Stomach (tissue), 19 donors: ENCODE measurements at places on chromosomes 2 and 18. TPM values are rescaled to one million over a fixed set of nuclear protein-coding genes. Genes with fewer than 3 reads are reported as not detected.

DOK6 gene
- total RNA-seq: 1.2 TPM

NCKAP5 gene
- 5.5 TPM for total RNA-seq

KIF1A gene
- 3.9 TPM for total RNA-seq

LCT gene
- total RNA-seq: not detected

GRCh38 chr2:27772804-27773203 is 1.3 kb downstream of the MRPL33 start:
- no peaks in the 10 kb centered on the region for H3K27me3 ChIP-seq
- H3K27ac ChIP-seq: peak overlapping the region; percentile 95
- H3K4me3 ChIP-seq: no peak overlapping the region

- H3K27me3 ChIP-seq: peaks cover 1% of the 10 kb centered on the region
- no peak for DNase-seq
- H3K27ac ChIP-seq: no peak overlapping the region
- no peaks in the 10 kb centered on the region for H3K4me1 ChIP-seq
- no peak overlapping the region for H3K4me3 ChIP-seq
- no peaks in the 10 kb centered on the region for H3K36me3 ChIP-seq
Observed at GRCh38 chr2:70418514-70418913, 116.6 kb upstream of the FAM136A start.

- DNase-seq: no peak
- peaks cover 98% of the 10 kb centered on the region for H3K27me3 ChIP-seq
- peak overlapping the region; percentile 42 for H3K4me3 ChIP-seq
- no peak overlapping the region for H3K27ac ChIP-seq
- no peaks in the 10 kb centered on the region for H3K36me3 ChIP-seq
Observed at GRCh38 chr2:222294996-222295367, 3.8 kb downstream of the PAX3 start.

DNA sequence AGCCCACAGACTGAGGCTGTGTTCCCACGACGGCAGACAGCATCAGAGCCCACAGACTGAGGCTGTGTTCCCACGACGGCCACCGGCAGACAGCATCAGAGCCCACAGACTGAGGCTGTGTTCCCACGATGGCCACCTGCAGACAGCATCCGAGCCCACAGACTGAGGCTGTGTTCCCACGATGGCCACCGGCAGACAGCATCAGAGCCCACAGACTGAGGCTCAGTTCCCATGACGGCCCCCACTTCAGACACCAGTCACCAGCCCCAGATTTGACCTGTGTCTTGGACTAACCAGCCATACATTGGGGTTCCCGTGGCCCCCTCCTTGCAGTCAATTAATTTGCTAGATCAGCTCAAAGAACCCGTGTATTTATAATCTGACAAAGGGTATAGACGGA is 57.8 kb upstream of the SNTG2 start:
- H3K27ac ChIP-seq: no peak overlapping the region
- DNase-seq: no peak
- H3K4me1 ChIP-seq: no peaks in the 10 kb centered on the region

DNA sequence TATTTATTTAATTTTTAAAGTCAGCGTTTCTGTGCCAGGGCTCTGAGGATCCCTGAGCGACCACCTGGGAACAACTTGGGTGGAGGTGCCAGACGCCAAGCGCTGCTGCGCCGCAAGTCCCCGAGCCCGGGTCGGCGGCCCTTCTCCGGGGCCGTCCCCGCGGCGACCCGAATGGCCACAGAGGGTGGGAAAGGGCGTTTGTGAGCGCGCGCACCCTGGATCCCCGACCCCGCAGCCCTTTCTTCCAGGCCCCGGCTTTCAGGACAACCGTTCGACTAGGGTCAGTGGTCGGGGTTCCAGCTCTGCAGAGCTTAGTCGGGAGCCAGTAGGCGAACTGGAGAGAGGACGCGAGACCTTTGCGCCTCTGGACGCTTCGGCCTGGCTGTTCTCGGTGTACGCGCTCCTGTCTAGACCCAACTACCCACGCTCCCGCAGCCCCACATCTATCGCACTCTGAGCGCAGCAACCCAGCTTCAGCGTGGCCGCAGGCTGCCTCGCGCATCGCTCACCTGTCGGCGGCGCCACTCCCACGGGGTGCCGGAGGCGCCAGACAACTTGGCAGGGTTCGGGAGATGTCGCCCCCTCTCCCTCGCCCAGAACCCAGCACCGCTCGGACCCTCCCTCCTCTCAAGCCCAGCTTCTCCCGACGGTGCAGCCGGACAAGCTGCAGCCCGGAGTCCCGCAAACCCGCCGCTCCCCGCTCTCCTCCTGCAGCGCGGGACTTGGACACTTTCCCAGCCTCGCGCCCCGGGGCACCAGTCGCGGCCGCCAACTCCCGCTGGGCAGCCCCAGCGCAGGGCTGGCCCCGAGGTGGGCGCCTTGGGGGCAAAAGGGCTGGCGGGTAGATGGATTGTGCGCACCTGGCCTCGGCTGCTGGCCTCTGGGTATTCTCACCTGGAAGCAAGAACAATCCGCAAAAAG is 758 bp downstream of the LYPD1 start:
- no peaks in the 10 kb centered on the region for H3K36me3 ChIP-seq
- no peak overlapping the region for H3K27ac ChIP-seq
- H3K4me3 ChIP-seq: peak overlapping the region; percentile 74
- H3K27me3 ChIP-seq: peaks cover 10% of the 10 kb centered on the region
- DNase-seq: no peak

DNA sequence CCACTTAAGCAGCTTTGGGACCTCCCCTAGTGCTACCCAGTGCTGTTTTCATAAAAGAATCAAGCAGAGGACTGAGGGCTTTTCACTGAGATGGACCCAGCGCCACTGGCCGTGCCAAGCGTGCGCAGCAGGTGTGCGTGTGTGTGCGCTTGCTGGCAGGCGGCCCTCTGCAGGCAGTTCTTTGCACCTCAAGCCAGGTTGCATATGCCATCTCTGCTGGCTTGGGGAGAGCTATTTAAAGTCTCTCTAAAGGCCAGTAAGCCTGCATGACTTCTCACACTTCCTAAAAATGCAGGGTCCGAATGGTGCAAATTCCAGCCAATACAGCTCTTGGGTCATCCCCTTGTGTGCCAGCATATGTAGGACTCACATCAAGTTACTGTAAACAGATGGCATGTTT is 255.5 kb downstream of the RNF152 start:
- H3K4me1 ChIP-seq: peaks cover 34% of the 10 kb centered on the region
- DNase-seq: peak; percentile 83
- H3K4me3 ChIP-seq: no peak overlapping the region

DNA sequence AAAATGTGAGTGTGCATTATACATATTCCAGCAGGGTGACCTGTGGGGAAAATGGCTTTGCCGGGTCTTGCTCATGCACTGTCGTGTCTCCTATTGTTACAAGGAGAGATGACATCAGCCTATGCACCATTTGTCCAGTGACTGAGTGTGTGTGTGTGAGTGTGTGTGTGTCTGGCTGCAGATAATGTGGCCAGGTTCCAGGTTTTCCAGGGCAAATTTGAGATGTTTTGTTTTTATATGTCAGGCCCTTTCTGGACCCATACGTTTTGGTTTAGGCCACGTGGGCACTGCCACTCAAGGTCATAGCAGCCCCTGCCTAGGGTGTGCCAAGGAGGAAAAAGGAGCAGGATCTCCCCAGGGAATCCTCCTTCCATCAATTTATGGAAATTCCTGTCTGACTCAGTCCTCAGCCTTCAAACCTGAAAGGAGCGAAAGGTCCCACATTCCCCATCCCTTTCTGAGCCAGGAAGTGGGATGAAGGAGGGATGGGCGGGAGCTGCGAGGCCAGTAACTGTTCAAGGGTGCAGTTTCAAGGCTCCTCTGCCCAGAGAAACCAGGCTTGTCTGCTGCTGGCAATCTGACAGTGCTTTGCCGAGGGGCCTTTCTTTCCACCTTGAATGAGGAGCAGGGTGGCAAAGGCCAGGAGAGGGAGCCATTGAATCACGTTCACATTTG is 93.0 kb upstream of the SMAD2 start:
- peak; percentile 80 for DNase-seq
- no peaks in the 10 kb centered on the region for H3K4me1 ChIP-seq
- no peak overlapping the region for H3K4me3 ChIP-seq
- no peaks in the 10 kb centered on the region for H3K36me3 ChIP-seq

DNA sequence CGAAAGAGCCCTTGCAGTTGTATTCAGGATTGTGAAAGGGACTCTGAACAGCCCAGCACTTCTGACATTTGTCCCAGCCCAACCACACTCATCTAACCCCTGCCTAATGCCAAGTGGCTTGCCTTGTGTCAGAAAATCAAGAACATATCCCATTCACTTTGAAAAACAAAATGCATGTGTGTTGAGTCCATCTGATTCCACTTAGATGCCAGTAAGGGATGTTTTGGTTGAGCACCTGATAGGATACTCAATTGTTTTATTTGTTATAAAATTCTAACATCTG is 776.8 kb downstream of the BCL11A start:
- no peaks in the 10 kb centered on the region for H3K36me3 ChIP-seq
- H3K4me3 ChIP-seq: no peak overlapping the region
- no peak overlapping the region for H3K27ac ChIP-seq
- no peaks in the 10 kb centered on the region for H3K27me3 ChIP-seq
- no peak for DNase-seq

DNA sequence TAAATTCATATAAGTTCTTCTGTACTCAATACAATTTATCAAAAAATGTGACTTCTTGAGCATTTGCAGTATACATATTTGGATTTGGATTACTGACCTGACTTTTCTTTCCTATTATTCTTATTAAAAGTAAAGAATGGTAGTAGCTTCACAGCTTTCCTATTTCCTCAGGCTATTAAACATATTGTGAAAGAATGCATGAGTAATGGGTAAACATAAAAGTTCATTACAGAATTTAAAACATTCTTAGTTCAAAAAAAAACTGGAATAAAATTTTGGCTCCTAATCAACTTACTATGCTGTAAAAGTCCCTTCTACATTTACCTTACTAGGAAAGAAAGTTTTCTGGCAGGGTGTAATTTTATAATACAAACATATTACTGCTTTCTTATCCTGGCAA is 27.3 kb upstream of the C2orf66 start:
- H3K4me3 ChIP-seq: no peak overlapping the region
- H3K4me1 ChIP-seq: no peaks in the 10 kb centered on the region
- no peak for DNase-seq
- no peaks in the 10 kb centered on the region for H3K27me3 ChIP-seq
- no peaks in the 10 kb centered on the region for H3K36me3 ChIP-seq

- H3K36me3 ChIP-seq: no peaks in the 10 kb centered on the region
- H3K27me3 ChIP-seq: no peaks in the 10 kb centered on the region
- no peaks in the 10 kb centered on the region for H3K4me1 ChIP-seq
- no peak overlapping the region for H3K4me3 ChIP-seq
Observed at GRCh38 chr2:52288596-52288995, 1256.7 kb upstream of the NRXN1 start.

DNA sequence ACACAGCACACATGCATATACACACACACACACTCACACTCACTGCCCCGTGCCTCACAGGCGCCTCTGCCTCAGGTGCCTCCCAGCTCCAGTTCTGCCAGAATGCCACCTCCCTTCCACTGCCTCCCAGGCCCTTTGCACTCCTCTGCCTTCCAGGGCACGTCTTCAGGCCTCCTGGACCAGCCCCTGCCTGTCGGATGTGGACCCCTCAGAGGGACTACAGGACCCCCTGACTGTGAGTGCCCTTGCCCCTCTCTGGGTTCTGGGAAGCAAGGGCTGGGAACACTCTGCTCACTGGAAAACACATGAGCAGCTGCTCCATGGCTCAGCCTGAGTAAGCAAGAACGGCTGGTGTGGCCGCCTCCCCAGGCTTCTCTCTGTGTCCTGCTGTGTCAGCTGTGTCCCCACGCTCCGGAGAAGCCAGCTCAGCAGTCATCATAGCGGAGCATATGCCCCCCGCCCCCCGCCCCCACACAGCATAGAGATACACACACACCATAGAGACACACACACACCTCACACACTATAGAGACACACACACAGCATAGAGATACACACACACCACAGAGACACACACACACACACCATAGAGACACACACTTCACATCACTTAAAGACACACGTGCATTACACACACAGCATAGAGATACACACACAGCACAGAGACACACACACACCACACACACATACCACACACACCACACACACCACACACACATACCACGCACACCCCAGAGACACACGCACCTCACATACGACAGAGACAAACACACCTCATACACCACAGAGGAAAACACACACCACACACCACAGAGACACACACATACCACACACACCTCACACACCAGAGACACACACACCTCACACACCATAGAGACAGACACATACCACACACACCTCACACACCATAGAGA is 271.3 kb downstream of the CYRIA start:
- H3K4me3 ChIP-seq: no peak overlapping the region
- H3K4me1 ChIP-seq: no peaks in the 10 kb centered on the region
- H3K36me3 ChIP-seq: no peaks in the 10 kb centered on the region
- H3K27me3 ChIP-seq: peaks cover 5% of the 10 kb centered on the region
- peak; percentile 77 for DNase-seq
- H3K27ac ChIP-seq: no peak overlapping the region

GRCh38 chr2:3519255-3520205 is at the start of gene ADI1:
Gene ADI1 (minus strand): TSS chr2:3519531. CDS start chr2:3519487, 44 bp downstream.
- H3K4me3 ChIP-seq: peak within 1 kb of the TSS; percentile 97
- peaks cover 63% of the 10 kb centered on the region for H3K4me1 ChIP-seq
- DNase-seq: peak; percentile 93
- peak within 1 kb of the TSS; percentile 100 for H3K27ac ChIP-seq
- H3K27me3 ChIP-seq: no peaks in the 10 kb centered on the region

- no peaks in the 10 kb centered on the region for H3K27me3 ChIP-seq
- peaks cover 7% of the 10 kb centered on the region for H3K4me1 ChIP-seq
- peaks cover 41% of the 10 kb centered on the region for H3K36me3 ChIP-seq
Observed at GRCh38 chr18:42053188-42053781, 98.3 kb downstream of the PIK3C3 start.

- no peak overlapping the region for H3K27ac ChIP-seq
- no peaks in the 10 kb centered on the region for H3K36me3 ChIP-seq
- no peak overlapping the region for H3K4me3 ChIP-seq
- no peaks in the 10 kb centered on the region for H3K27me3 ChIP-seq
- no peak for DNase-seq
Observed at GRCh38 chr18:1018181-1018681, 113.6 kb downstream of the ADCYAP1 start.

- H3K36me3 ChIP-seq: peaks cover 64% of the 10 kb centered on the region
- no peaks in the 10 kb centered on the region for H3K27me3 ChIP-seq
- DNase-seq: no peak
- no peak overlapping the region for H3K4me3 ChIP-seq
- no peaks in the 10 kb centered on the region for H3K4me1 ChIP-seq
Observed at GRCh38 chr18:42028247-42028832, 73.3 kb downstream of the PIK3C3 start.

- H3K36me3 ChIP-seq: no peaks in the 10 kb centered on the region
- H3K4me1 ChIP-seq: no peaks in the 10 kb centered on the region
- no peak overlapping the region for H3K4me3 ChIP-seq
- no peak for DNase-seq
Observed at GRCh38 chr18:57516056-57516455, 70.4 kb downstream of the FECH start.

- H3K27me3 ChIP-seq: no peaks in the 10 kb centered on the region
- H3K4me3 ChIP-seq: no peak overlapping the region
- H3K27ac ChIP-seq: no peak overlapping the region
- H3K36me3 ChIP-seq: no peaks in the 10 kb centered on the region
Observed at GRCh38 chr18:36711014-36711725, 117.6 kb downstream of the TPGS2 start.

GRCh38 chr18:49133112-49133511 is 182.3 kb upstream of the SMAD7 start:
- no peaks in the 10 kb centered on the region for H3K27me3 ChIP-seq
- no peak overlapping the region for H3K4me3 ChIP-seq
- no peaks in the 10 kb centered on the region for H3K4me1 ChIP-seq
- H3K36me3 ChIP-seq: no peaks in the 10 kb centered on the region
- no peak for DNase-seq
